ENCODE measurements at places on chromosomes 3 and 15.

GRCh38 chr3:114171677-114172076 is 7.2 kb downstream of the DRD3 start:
- no peak for DNase-seq

- no peak for DNase-seq
Observed at GRCh38 chr3:168094580-168094876, 1.2 kb downstream of the GOLIM4 start.

DNA sequence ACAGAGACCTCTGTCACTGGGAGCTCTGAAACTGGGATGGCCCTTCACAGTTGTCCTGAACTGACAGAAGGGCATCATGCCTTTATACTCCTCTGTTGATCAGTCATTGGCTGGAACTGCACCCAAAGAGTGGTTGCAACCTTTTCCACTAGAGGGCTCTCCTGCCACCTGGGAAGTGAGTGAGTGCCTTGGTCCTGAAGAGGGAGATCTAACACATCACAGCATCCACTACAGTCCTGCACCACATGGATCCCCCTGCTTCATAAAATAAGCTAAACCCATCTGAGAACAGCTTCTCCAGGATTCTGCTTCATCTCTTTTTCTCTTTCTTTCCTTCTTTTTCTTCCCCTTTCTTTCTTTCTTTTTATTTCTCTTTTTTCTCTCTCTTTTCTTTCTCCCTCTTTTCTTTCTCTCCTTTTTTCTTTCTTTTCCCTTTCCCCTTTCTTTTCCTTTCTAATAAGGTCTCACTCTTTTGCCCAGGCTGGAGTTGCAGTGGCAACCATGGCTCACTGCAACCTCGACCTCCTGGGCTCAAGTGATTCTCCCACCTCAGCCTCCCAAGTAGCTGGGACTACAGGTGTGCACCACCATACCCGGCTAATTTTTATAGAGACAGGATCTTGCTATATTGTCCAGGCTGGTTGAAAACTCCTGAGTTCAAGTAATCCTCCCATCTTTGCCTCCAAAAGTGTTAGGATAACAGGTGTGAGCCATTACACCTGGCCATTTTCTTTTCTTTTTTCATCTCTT is 42.8 kb upstream of the RAF1 start:
- peak; percentile 72 for DNase-seq

GRCh38 chr3:196514913-196515621 is at the start of gene SMCO1:
TSS of gene SMCO1 (minus strand) at chr3:196515346. CDS start at chr3:196515209, 137 bp downstream.
- no peak for DNase-seq

Data from fibroblast of skin of back (primary cell).